ENCODE measurements at places on chromosomes 7 and 10. TPM values are rescaled to one million over a fixed set of nuclear protein-coding genes. Genes with fewer than 3 reads are reported as not detected.
A peak's percentile ranks its signal among the peaks of the same experiment; 100 is the strongest.

GRCh38 chr10:86286236-86287109 is 80.1 kb downstream of the GRID1 start:
- DNase-seq = peak; percentile 20
- no peak overlapping the region for H3K4me3 ChIP-seq
- no peaks in the 10 kb centered on the region for H3K36me3 ChIP-seq
- no peaks in the 10 kb centered on the region for H3K27me3 ChIP-seq
- H3K27ac ChIP-seq = no peak overlapping the region

DNA sequence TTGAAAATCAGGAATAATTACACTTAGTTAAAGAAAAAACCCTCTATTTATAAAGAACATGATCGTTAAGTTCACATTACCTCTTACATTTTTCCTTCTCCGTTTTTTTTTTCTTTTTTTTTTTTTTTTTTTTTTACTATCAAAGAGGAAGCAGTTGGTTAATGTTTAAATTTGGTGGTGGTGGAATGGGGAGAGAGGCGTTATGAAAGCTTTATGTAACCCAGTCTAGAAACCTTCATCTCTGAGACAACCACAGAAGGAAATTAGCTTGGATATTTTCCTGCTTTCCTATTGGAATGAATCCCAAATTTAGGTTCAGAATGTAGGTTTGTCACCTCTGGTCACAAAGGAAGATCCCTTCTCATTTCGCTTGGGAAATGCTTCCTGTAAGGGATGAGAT is 31.5 kb upstream of the LHFPL3 start:
- no peaks in the 10 kb centered on the region for H3K27me3 ChIP-seq
- H3K4me3 ChIP-seq = no peak overlapping the region
- DNase-seq = no peak
- H3K4me1 ChIP-seq = no peaks in the 10 kb centered on the region

GRCh38 chr7:47763063-47763974 is 181.4 kb upstream of the TNS3 start:
- no peaks in the 10 kb centered on the region for H3K4me1 ChIP-seq
- H3K27me3 ChIP-seq = no peaks in the 10 kb centered on the region
- H3K36me3 ChIP-seq = no peaks in the 10 kb centered on the region
- H3K27ac ChIP-seq = no peak overlapping the region
- DNase-seq = no peak

The HTR5A gene
- not detected for total RNA-seq

GRCh38 chr7:96708872-96709271 is 774 bp downstream of the SEM1 start:
- DNase-seq = no peak
- H3K27ac ChIP-seq = no peak overlapping the region
- no peaks in the 10 kb centered on the region for H3K27me3 ChIP-seq
- peaks cover 23% of the 10 kb centered on the region for H3K36me3 ChIP-seq

The AEBP1 gene
- 49.1 TPM for total RNA-seq

The C10orf105 gene
- 0.26 TPM for total RNA-seq

The ADAM12 gene
- 0.35 TPM for total RNA-seq

DNA sequence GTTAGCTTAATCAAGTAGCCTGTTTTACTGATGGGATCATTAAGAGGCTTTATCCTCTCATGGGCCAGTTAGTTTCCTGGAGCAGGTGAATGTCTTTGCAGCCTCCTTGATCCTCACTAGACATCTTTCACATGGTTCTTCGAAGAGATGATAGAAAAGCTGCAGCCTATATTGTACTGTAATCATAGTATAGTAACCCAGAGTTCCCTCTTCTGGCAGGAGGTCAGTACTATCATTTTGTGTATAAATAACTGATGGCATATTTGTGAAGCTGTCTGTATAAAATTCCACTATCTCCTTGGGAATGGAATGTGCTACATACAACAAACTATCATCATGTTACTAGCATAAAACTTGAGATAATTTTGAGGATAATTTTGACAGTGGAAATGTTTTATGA is 123.8 kb upstream of the PRPS1L1 start:
- no peaks in the 10 kb centered on the region for H3K4me1 ChIP-seq
- no peaks in the 10 kb centered on the region for H3K36me3 ChIP-seq
- H3K27ac ChIP-seq = no peak overlapping the region
- H3K27me3 ChIP-seq = no peaks in the 10 kb centered on the region
- DNase-seq = no peak
- no peak overlapping the region for H3K4me3 ChIP-seq

The PDE1C gene
- total RNA-seq = 0.31 TPM

The BHLHA15 gene
- total RNA-seq = 1.4 TPM

- H3K4me1 ChIP-seq = peaks cover 6% of the 10 kb centered on the region
- H3K36me3 ChIP-seq = no peaks in the 10 kb centered on the region
- no peak overlapping the region for H3K4me3 ChIP-seq
- no peak for DNase-seq
- H3K27me3 ChIP-seq = no peaks in the 10 kb centered on the region
These were observed 276.6 kb downstream of the LRMDA start for GRCh38 chr10:75708060-75708459.

DNA sequence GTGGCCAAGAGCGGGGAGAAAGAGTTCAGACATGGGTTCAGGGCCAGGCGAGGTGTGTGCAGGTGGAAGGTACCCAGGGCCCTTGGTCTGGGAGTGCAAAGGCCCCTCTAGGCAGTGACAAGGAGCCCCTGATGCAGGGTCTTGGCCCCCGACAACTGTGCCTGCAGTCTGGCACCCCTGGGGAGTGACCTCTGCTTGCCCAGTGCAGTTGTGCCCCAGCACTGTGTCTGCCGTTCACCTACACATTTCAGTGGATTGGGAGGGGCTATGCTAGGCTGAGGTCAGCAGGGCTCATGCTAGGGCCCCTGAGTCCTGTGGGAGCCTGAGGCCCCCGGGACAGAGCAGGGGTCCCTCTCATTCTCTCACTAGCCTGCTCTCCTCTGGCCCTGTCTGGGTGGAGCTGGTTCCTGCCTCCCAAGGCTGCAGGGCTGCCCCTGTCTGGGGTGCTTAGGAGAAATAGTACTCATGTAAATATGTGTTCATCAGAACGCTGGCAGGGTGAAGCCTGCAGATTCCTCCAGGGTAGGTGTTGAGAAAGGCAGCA is 550.4 kb downstream of the TCERG1L start:
- no peak for DNase-seq
- no peaks in the 10 kb centered on the region for H3K27me3 ChIP-seq
- H3K27ac ChIP-seq = no peak overlapping the region
- H3K36me3 ChIP-seq = peaks cover 3% of the 10 kb centered on the region
- H3K4me3 ChIP-seq = no peak overlapping the region
- H3K4me1 ChIP-seq = no peaks in the 10 kb centered on the region

DNA sequence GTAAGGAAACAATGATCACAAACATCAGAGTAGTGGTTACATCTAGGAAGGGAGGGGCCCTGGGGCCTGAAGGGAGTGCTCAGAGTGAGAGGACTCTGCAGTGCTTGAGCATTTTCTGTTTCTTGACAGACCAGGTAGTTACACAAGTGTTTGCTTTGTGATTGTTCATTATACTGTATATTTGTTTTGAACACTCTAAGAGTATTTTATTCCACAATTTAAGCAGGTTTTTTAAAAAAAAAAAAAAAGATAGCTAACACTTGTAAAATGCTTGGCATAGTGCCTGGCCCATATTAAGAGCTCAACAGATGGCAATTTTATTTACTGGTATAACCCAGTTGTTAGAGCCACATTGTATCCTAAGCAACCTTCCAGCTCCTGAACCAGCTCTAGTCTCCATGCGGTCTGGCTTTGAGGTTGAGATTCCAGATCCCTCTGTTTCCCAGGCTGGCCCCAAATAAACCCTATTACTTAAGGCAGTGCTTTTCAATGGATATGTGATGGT is 20.1 kb upstream of the ATXN7L1 start:
- H3K27me3 ChIP-seq = no peaks in the 10 kb centered on the region
- H3K36me3 ChIP-seq = no peaks in the 10 kb centered on the region
- DNase-seq = no peak
- H3K27ac ChIP-seq = no peak overlapping the region
- H3K4me3 ChIP-seq = no peak overlapping the region

DNA sequence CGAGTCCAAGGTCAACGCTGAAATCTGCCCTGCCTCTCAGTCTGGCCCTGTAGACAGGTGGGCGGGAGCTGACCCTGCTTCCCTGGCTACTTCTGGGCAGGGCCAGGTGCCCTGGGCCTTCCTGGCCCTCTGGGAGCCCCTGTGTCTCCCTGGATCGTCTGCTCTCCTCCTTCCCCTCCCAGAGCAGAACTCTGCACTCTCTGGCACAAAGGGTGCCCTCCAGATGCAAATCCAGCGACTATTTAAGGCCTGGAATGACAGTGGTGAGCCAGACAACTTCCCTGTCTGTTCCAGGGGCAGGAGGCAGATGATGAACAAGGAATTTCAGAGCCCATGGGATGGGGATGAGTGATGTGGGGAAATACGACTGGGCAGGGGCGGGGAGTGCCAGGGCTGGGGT is 63.4 kb downstream of the C10orf105 start:
- peaks cover 21% of the 10 kb centered on the region for H3K4me1 ChIP-seq
- DNase-seq = no peak
- H3K27ac ChIP-seq = no peak overlapping the region
- no peak overlapping the region for H3K4me3 ChIP-seq
- no peaks in the 10 kb centered on the region for H3K36me3 ChIP-seq

- H3K36me3 ChIP-seq = no peaks in the 10 kb centered on the region
- no peaks in the 10 kb centered on the region for H3K4me1 ChIP-seq
- H3K27ac ChIP-seq = no peak overlapping the region
- no peaks in the 10 kb centered on the region for H3K27me3 ChIP-seq
- no peak overlapping the region for H3K4me3 ChIP-seq
These were observed 30.4 kb upstream of the RNF32 start for GRCh38 chr7:156610130-156610529.

The IGF2BP3 gene
- 197 TPM for total RNA-seq

The C10orf62 gene
- 0.31 TPM for total RNA-seq

The CCDC172 gene
- total RNA-seq = 1.8 TPM

GRCh38 chr7:52017802-52018679 is 701.4 kb upstream of the COBL start:
- no peaks in the 10 kb centered on the region for H3K4me1 ChIP-seq
- peak; percentile 82 for DNase-seq
- H3K27ac ChIP-seq = no peak overlapping the region
- H3K4me3 ChIP-seq = no peak overlapping the region
- H3K27me3 ChIP-seq = no peaks in the 10 kb centered on the region

The POLD2 gene
- total RNA-seq = 126 TPM

The ATRNL1 gene
- total RNA-seq = 9.3 TPM

DNA sequence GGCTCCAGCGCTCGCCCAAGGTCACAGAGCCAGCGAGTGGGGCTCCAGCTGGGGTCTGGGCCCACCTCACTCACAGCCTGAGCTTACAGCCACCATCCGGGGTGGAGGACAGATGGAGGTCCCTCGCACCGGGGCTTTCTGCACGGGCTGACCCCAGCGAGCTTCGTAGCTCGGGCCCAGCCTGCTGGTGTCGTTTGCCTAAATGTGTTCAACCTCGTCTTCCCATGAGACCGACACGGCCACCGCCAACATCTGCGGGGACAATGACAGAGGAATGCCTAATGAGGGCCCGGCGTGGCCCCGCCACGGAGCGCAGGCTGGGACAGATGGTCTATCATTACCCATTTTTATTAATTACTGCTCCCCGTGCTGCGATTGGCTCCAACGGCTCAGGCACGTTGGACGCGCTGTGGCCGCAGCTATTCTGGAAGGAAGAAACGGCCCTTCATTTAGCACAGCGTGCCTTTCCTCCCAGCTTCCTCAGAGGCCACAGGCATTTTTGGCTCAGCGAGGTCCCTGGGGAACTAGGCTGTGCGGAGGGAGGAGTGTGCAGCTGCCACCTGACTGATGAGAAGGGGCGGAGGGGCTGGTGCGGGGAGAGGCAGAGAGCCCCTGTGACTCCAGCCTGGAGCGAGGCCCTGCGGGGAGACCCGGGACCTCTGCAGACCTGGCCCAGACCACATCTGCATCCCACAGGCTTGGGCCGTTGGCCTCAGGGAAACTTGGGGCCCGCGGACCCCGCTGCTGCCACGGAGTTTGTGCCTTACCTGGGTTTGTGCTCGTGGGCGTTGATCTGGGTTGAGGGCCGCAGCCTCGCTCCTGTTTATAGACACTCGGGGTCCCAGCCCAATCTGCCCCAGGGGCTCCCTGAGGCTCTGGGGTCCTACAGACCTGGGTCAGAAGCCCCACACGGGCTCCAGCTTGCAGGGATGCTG is 22.9 kb upstream of the ELFN1 start:
- no peak overlapping the region for H3K27ac ChIP-seq
- no peaks in the 10 kb centered on the region for H3K4me1 ChIP-seq
- no peak overlapping the region for H3K4me3 ChIP-seq

DNA sequence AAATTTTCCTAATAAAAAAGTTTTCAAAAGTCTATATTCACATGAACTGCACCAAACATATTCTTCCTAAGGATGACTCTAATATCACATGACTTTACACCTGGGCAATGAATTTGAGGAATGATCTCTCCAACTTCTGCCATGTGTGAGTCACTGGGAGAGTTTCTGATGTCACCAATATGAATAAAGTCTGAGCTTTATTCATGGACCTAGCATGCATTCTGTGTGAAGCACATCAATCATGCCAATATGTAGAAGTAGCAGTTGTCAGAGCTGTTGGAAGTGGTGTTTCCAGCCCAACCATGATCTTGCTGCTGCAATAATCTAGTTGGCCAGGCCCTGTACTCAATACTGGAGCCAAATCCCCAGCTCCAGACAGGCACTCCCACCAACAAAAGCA is 91.7 kb upstream of the IFRD1 start:
- no peak overlapping the region for H3K27ac ChIP-seq
- no peaks in the 10 kb centered on the region for H3K36me3 ChIP-seq
- H3K4me1 ChIP-seq = no peaks in the 10 kb centered on the region
- no peak overlapping the region for H3K4me3 ChIP-seq
- DNase-seq = no peak
- H3K27me3 ChIP-seq = no peaks in the 10 kb centered on the region

Data from H9 (cell line).